ENCODE measurements at places on chromosomes 2 and 18.

DNA sequence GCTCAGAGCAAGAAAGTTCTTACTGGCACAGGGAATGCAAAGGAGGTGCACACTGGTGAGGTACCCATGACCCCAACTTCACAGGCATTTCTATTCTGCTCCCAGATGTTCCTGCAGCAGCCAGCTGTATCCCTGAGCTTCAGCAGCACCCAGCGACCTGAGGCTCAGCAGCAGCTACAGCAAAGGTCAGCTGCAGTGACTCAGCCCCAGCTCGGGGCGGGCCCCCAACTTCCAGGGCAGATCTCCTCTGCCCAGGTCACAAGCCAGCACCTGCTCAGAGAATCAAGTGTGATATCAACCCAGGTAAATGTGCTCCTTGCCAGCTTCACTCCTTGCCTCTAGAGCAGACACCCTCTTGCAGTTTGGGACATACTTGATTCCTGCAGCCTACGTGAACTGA lies 14.1 kb upstream of the RPL31 start:
- DNase-seq: no peak

DNA sequence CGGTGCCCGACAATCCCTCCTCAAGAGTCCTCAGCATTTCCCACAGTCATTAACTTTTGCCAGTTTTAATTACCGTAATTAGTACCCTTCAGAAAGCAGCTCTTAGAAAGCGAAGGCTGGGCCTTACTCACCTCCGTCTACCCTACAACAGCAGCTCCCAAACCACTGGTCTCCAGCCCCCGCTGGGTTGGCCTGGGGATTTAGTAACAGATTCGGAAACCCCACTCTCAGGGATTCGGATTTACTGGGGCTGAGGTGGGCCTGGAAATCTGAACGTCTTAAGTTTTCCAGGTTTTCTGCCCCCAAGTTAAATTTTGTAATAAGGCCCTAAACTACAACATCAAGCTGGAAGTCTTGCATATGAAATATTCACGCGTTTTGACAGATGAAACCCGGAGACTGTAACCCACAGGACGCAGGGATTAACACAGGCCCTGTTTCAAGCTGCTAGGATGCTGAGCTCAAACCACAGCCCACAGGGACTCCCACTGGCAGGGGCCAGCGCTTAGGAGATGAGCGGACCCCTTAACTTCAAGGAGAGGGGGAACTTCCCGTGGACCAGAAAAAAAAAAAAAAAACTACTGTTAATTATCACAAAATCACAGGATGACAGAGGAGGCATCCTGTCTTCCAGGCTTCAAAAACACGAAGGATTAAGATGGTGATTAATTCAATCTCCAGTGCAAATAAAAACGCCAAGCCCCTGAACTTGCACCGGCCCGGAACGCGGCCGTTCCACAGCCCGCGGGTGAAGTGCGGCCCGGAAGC lies 985 bp downstream of the ILKAP start:
- DNase-seq: peak; percentile 73

GRCh38 chr18:9552616-9553015 lies 61.7 kb downstream of the PPP4R1 start:
- no peak for DNase-seq

DNA sequence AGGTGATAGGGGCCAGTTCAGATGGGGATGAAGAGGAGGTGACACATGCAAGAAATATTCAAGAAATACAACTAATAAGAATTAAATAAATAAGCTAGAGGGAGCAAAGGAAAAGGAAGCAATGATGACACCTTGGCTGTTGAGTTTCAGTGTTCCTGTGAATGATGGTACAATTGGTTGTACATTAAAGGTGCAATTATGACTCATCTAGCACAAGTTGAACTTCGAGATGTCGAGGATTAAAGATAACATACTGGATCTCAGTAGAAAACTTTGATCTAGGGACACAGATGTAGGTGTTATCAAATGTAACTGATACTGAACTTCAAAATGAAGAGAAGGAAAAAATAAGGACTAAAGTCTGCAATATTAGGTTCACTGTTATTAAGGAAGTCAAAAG lies 760.6 kb upstream of the CHAC2 start:
- no peak for DNase-seq

GRCh38 chr2:117786520-117786919 lies 28.0 kb upstream of the DDX18 start:
- DNase-seq: no peak

DNA sequence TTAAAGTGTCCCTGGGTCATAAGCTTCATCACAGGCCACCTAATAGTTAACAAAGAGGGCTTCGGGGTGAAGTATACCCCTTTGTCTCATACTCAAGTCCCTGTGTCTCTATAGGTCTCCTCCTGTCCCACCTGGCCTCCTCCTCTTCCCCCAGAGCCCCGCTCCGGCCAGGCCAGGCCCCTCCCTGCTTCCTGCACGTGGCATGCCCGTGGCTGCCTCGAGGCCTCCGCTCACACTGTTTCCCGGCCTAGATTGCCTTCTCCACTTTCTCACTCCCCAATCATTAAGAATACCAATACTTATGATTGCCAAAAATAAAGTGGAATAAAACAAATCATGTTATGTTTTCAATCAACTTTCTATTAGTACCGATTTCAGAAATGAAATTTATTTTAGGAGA lies 18.8 kb downstream of the SMYD1 start:
- no peak for DNase-seq

DNA sequence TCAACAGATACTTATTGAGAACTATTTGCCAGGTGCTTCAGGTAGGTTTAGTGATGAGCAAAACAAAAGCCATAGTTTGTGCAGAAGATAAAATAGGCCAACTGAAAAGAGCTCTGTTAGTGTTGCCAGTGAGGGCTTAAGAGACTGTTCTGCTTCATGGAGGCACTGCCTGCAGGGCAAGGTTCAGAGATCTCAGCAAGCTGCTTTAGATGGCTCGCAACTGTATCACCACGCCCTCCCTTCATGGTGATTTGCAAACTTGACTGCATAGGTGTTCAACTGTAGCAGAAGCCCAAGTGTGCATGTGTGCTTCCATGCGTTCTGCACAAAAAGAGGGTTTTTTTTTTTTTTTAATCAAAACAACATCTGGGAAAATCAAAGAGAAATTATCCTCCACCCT lies 84.5 kb downstream of the RAPH1 start:
- DNase-seq: no peak

DNA sequence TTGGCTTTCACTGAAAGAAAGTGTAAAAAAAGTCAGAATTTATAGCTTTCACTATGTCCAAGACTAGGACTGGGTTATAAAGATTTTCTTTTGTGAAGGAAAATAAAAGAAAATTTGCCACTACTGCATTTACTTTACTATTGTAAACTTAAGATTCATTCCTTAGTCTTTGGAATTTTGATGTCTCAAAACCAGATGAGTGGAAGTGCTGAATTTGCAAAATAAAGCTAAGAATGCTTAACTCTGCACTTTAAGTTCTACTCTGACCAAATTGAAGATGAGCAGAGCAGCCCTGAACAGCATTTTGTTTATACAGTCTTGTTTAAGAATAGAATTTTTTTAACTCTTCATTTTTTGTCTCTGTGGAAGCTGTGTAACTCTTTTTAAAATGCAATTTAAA lies 102.4 kb downstream of the ICA1L start:
- no peak for DNase-seq

DNA sequence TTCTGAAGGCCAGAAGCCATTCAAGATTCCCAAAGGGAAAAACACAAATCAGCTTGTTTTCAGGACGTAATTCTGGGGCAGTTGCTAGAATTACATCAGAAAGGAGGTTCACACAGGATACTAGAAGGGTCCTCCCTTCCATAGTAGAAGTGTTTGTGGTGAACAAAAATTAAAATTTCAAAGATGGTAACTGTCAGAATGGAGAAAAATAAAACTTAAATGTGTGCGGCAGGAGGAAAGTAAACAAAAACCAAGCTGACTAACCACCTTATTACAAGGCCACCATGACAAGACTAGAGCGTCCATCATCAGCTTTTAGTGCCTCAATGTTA lies 9.7 kb upstream of the TPRKB start:
- no peak for DNase-seq

GRCh38 chr2:134839649-134840048 lies 1.2 kb downstream of the ACMSD start:
- no peak for DNase-seq

DNA sequence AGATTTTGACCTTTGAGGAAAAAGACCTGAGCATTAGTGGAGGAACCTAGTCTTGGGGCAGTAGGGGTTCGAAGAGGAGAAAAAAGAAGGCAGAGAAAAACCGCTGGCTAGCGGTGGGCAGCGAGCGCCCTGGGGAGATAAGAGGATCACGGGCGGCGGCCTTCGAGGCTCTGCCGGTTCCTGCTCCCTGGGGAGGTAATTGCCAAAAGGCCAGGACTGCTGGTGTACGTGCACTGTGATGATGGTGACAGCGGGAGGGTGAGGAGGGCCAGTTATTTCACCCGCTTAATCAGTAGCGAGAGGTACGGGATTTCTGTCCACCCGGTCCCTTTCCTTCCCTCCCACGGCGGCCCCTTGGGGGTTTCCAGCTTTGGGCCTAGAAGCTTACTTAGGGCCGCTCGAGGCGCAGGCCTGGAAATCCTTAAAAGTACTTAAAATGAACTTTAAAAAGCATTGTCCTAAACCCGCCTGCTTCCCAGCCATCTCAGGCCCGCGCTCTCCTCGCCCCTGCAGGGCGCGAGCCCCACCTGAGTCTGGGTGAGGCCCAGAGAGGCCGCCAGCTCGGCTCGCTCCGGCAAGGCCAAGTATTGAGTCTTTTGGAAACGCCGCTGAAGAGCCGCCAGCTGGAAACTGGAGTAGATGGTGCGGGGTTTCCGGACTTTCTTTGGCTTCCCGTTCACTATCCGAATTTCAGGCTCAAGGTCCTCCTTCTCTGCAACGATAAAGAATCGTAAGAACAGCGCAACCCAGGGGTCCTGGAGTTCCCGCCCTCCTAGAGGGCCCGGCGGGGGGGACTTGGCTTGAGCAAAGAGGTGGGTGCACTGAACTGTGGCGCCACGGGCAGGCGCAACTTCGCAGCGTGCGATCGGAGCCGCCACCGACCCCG lies 1.5 kb downstream of the DLX2 start:
- DNase-seq: peak; percentile 69

DNA sequence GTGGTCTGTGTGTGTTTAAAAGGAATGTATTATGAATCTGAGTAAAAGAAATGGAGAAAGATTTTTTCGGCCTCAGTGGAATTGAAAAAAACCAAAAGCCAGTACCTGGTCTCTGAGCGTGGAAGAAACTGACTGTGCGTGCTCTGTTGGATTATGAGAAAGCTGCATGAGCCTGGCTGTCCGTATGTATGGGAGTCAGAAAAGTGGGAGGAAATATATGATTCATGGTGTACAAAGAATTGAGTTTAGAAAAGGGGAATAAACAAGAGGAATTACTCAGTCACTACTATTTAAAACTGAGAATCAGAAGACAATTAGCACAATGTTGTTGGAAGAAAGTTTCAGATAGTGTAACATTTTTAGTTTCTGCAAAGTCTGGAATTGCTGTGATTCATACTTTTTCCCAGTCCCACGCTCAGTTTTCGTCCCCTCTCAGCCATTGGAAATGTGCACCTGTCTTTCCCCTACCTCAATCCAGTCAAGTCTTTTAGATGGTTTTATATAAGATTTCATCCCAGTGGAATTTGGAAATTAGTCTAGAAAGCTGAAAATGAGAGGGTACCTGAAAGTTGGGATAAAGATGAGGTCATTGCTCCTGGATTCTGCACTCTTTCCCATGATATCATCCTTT lies 66.4 kb upstream of the CHMP1B start:
- DNase-seq: no peak

- DNase-seq: peak; percentile 93
These were observed 25.8 kb downstream of the SPEG start for GRCh38 chr2:219460424-219460926.

- no peak for DNase-seq
These were observed 353.6 kb downstream of the ARHGAP15 start for GRCh38 chr2:143482771-143483170.

DNA sequence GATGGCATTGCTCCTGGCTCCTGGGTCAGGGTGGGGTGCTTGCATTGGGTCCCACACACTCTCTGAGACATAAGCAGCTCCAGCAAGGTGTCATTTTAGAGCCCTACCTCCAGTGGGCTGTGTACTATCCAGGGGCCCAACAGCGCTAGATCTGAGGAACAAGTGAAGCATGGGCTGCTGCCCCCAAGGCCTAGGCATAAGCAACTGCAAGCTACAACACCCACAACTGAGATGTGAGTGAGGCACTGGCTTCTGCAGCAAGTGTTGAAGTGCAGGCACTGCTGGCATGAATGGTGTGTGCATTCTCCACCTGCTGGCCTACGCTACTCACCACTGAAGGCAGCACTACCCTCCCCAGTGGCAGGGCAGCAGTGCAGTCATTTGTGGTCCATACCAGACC lies 81.0 kb upstream of the STK39 start:
- DNase-seq: no peak

DNA sequence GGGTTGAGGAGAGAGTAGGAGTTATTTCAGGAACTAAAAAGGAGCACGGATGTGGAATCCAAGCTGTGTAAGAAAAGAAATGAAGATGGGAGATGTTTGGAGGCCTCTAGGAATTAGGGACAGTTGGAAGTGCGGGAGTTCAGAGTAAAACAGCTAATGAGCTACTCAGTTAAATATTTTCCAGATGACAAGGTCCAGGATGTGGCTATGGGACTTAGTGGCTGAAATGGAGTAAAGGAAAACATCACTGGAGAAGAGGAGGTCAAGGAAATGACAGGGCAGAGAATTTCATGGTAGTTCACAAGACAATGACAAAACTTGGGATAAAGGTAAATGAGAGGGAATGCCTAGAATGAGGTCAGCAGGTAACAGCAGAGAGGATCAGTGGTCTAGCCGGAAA lies 13.0 kb downstream of the GPR155 start:
- no peak for DNase-seq

- peak; percentile 89 for DNase-seq
These were observed 1.3 kb downstream of the ITM2C start for GRCh38 chr2:230865766-230866755.

- DNase-seq: peak; percentile 98
These were observed at the start of gene ERFE for GRCh38 chr2:238158509-238159070. Gene ERFE (plus strand): TSS chr2:238158970. CDS start chr2:238159008, 38 bp downstream.
